ENCODE measurements at places on chromosomes 16 and 17.

GRCh38 chr17:17766077-17766743, 70.6 kb downstream of the SREBF1 start:
- DNase-seq = no peak

GRCh38 chr17:78621720-78622490, 44.7 kb upstream of the DNAH17 start:
- no peak for DNase-seq

DNA sequence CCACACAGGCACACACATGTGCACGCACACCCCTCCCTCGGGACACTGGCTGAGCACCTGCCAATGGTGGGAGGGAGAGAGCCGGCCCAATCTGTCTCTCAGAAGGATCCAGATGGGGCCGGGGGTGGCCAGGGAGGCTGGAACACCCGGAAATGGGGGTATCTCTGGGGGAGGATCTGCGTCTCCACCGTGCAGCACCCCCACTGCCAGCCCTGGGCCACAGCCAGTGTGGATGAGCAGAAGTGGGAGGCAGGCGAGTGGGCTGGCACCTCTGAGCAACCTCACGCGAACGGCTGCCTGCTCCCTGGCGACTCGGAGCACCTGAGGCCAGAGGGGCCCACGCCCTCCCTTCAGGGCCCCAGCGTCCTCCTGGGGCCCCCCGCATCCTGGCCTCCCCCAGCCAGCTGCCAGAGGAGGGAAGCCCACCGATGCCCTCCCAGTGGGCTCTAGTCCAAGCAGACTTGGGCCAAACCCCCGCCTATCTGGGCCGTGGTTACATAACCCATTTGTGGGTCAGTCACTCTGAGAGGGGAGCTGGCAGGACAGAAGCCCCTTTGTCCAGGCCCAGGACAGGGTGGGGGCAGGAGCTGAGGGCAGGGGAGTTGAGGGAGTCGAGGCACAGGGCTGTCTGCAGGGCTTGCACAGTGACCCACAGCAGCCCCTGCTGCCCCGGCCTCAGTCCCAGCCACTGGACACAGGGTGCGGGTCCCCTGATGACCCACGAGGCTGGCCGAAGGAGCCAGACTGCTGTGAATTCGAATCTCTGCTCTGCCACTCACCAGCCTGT, 5.6 kb downstream of the CASKIN1 start:
- DNase-seq = no peak

DNA sequence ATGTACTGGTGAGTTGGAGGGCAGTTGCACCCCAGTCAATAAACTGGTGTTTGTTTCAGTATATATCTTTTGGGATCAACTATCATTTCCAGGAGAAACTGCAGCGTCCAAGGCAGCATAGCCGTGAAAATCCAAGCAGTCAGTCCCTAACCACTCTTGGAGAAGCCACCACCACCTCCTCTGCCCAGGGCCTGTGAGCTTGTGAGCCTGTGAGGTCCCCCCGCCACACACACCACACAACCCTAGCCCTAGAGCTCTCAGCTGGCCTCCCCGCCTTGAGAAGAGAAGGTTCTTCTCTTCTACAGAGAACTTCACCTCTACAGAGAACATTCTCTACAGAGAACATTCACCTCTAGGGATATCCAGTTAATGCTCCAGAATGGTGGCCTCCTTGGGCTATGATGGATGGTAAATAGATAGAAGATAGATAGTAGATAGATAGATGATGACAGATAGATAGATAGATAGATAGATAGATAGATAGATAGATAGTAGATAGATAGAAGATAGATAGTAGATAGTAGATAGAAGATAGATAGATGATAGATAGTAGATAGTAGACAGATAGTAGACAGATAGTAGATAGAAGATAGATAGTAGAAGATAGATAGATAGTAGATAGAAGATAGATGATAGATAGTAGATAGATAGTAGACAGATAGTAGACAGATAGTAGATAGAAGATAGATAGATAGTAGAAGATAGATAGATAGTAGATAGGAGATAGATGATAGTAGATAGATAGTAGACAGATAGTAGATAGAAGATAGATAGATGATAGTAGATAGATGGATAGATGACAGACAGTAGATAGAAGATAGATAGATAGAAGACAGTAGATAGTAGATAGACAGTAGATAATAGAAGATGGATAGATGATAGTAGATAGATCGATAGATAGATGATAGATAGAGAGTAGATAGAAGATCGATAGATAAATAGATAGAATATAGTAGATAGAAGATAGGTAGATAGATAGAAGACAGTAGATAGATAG, 13.7 kb downstream of the ALOX15B start:
- DNase-seq = no peak

DNA sequence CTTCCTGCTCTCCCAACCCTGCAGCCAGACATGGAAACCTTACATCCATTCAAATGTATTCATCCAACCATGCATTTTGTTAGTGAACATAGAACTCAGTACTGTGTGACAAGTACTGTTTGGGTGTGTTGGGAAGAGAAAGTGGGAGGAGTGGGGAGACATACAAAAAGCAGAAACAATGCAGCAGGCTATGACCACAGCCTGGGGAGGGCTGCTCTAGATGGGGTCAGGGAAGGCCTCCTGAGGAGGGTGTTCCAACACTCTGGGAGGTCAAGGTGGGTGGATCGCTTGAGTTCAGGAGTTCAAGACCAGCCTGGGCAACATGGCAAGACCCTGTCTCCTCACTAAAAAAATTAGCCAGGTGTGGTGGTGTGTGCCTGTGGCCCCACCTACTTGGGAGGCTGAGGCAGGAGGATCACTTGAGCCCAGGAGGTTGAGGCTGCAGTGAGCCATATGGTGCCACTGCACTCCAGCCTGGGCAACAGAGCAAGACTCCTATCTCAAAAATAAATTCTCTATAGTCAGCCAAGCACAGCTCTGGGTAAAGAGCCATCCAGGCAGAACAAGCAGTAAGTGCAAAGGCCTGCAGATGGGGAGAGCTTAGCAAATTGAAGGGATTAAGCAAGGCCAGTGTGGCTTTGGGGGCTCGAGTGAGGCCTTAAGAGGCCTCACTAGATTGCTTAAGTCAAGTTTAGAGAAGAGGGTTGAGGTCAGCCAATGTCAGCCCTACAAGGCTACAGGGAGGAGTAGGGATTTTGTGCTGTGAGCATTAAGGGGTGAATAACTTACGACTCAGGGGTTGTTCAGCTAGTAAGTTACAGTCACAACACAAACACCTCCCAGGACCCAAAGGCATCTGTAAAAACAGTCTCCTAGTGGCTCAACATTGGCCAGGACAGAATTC, 5.5 kb downstream of the SLC13A2 start:
- no peak for DNase-seq

- no peak for DNase-seq
These were observed 8.8 kb downstream of the CTRB2 start for GRCh38 chr16:75198135-75198600.
